ENCODE measurements at places on chromosomes 16 and 17. TPM values are rescaled to one million over a fixed set of nuclear protein-coding genes. Genes with fewer than 3 reads are reported as not detected.

MYH2 gene
- total RNA-seq: not detected

LMF1 gene
- 10.4 TPM for total RNA-seq

CYB5B gene
- 166 TPM for total RNA-seq

GRCh38 chr16:12150600-12150999 lies 174.1 kb downstream of the SNX29 start:
- H3K27me3 ChIP-seq: no peaks in the 10 kb centered on the region
- DNase-seq: no peak
- H3K4me3 ChIP-seq: no peak overlapping the region
- H3K4me1 ChIP-seq: peaks cover 4% of the 10 kb centered on the region
- no peaks in the 10 kb centered on the region for H3K36me3 ChIP-seq

DNA sequence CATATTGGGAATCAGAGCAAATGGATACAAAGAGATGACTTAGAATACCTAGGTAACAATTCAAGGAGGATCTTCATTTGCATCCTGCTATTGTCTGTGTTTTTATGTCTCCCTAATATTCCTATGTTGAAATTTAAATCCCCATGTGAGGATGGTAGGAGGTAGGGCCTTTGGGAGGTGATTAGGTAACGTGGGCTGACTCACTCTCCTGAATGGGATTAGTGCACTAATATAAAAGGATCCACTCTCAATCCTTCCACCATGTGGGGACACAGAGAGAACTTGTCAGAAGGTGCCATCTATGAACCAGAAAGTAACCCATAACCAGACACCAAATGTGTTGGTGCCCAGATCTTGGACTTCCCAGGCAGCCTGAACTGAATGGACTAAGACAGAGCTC lies 83.4 kb downstream of the CDH8 start:
- no peak overlapping the region for H3K4me3 ChIP-seq
- H3K27me3 ChIP-seq: no peaks in the 10 kb centered on the region
- no peak for DNase-seq
- no peak overlapping the region for H3K27ac ChIP-seq
- no peaks in the 10 kb centered on the region for H3K36me3 ChIP-seq

DNA sequence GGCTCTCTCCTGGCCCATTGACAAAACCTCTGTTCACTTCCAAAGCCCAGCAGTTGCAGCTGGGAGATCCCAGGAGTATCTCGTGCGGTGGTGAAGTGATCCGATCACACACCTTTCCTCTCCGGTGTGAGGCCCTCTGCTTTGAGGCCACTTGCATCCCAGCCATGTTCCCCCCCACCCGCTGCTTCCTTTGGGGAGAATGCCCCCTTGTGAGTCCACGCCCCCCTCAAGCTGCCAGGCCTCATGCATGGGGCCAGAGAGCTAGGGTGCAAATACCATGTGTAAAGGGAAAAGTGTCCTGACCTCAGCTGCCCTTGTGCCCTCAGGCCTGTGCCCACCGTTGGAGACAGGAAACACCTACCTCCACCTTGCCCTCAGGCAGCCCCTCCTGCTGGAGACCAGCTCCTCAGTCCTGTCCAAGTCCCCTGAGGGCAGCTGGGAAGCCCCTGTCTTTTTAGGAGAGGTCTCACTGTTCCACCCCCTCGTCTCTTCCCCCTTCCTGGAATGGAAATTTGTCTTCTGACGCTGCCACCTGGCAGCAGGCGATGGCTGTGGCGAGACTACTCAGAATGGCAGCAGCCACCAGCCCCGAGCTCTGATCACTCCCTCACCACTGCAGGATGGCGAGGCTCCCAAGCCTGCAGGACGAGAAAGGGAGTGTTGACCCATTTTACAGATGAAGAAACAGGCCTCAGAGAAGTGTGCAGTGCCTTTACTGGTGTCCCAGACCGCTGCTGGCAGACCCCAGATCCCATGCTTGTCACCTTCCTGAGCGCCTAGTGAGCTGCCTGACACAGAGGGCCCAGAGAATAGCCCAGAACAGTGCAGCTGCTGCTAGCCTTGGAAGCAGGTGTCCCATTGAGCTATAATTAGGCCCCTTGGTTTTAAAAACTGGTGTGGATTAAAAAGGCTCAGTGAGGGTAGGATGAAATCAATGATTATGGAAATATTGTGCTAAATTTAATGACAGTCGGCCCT lies 120.6 kb upstream of the CACNG5 start:
- peaks cover 38% of the 10 kb centered on the region for H3K4me1 ChIP-seq
- H3K27ac ChIP-seq: peak overlapping the region; percentile 86
- DNase-seq: no peak
- H3K4me3 ChIP-seq: no peak overlapping the region

GRCh38 chr16:14350081-14350480 lies 279.0 kb downstream of the MRTFB start:
- no peak overlapping the region for H3K4me3 ChIP-seq
- H3K27ac ChIP-seq: no peak overlapping the region
- no peaks in the 10 kb centered on the region for H3K36me3 ChIP-seq
